Peyer's patch (tissue), 4 donors: ENCODE measurements at places on chromosomes 1 and 21.

DNA sequence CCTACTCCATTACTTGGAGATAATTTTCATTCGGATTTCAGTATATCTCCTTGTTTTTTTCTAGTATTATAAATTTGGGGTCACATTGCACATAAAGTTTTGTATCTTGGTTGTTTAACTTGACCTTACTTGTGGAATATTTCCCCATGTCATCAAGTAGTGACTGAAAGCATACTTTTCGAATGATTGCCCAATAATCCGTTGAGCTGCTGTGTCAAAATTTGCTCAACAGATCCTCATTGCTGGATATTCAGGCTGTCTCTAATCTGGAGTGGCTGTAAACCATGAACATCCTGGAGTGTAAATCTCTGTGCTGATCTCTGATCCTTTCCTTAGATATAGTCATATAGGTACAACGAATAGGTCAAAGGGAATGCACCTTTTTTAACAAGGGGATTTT lies 4.9 kb downstream of the NIPAL3 start:
- peaks cover 31% of the 10 kb centered on the region for H3K4me1 ChIP-seq
- no peak overlapping the region for H3K27ac ChIP-seq
- H3K4me3 ChIP-seq = no peak overlapping the region
- DNase-seq = no peak

- no peaks in the 10 kb centered on the region for H3K27me3 ChIP-seq
- H3K27ac ChIP-seq = no peak overlapping the region
- H3K4me3 ChIP-seq = no peak overlapping the region
- no peaks in the 10 kb centered on the region for H3K36me3 ChIP-seq
- peaks cover 15% of the 10 kb centered on the region for H3K4me1 ChIP-seq
- no peak for DNase-seq
Observed at GRCh38 chr21:37375866-37376574, 9.4 kb downstream of the DYRK1A start.

DNA sequence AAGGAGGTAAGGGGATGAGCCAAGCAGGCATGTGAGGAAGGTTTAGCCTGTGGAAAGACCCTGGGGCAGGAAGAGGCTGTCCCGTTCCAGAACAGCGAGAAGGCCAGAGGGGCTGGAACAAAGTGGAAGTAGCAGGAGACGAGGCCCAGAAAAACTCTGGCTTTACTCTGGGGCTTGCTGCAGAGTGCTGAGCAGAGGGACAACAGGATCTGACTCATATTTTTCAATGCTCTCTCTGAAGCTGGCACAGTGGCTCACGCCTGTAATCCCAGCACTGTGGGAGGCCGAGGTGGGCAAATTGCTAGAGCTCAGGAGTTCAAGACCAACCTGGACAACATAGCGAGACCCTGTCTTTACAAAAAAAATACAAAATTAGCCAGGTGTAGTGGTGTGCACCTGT lies 52.4 kb upstream of the PAX7 start:
- H3K27me3 ChIP-seq = no peaks in the 10 kb centered on the region
- no peaks in the 10 kb centered on the region for H3K4me1 ChIP-seq
- H3K27ac ChIP-seq = no peak overlapping the region
- no peak overlapping the region for H3K4me3 ChIP-seq

DNA sequence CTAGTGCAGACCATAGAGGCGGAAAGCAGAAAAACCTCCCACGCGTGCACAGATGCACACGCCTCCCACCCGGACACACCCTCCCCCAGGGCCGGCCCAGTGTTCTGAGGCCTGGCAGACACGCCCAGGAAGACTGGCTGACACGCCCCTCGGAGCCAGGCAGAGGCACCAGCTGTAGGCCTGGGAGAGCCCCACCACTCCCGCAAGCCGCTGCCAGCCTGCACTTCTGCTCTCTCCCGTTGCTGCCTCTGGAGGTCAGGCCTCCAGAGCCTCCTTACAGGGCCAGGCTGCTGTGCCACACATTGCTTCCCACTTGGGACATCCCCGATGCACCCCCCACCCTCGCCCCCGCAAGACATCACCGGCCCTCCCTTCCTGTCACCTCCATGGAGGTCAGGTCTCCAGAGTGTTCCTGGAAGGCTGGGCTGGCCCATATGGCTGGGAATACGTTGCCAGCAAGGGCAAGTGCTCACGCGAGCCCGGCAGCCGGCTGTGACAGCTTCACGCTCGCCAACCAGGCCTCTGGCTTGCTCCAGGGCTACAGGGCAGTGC lies 40.4 kb downstream of the CASZ1 start:
- peaks cover 9% of the 10 kb centered on the region for H3K4me1 ChIP-seq
- no peaks in the 10 kb centered on the region for H3K36me3 ChIP-seq
- DNase-seq = peak; percentile 91

GRCh38 chr1:175169286-175170018 lies 23.1 kb downstream of the KIAA0040 start:
- no peak overlapping the region for H3K4me3 ChIP-seq
- no peaks in the 10 kb centered on the region for H3K27me3 ChIP-seq
- H3K27ac ChIP-seq = no peak overlapping the region
- DNase-seq = no peak
- no peaks in the 10 kb centered on the region for H3K36me3 ChIP-seq
- peaks cover 9% of the 10 kb centered on the region for H3K4me1 ChIP-seq

GRCh38 chr1:244050835-244051444 lies at the start of gene ZBTB18:
Gene ZBTB18 (plus strand): TSS chr1:244051283. CDS start chr1:244051432, 149 bp downstream.
- DNase-seq = no peak
- H3K27ac ChIP-seq = peak within 1 kb of the TSS; percentile 100
- H3K36me3 ChIP-seq = peaks cover 22% of the 10 kb centered on the region
- no peaks in the 10 kb centered on the region for H3K27me3 ChIP-seq
- H3K4me3 ChIP-seq = peak within 1 kb of the TSS; percentile 97
- H3K4me1 ChIP-seq = peaks cover 26% of the 10 kb centered on the region

DNA sequence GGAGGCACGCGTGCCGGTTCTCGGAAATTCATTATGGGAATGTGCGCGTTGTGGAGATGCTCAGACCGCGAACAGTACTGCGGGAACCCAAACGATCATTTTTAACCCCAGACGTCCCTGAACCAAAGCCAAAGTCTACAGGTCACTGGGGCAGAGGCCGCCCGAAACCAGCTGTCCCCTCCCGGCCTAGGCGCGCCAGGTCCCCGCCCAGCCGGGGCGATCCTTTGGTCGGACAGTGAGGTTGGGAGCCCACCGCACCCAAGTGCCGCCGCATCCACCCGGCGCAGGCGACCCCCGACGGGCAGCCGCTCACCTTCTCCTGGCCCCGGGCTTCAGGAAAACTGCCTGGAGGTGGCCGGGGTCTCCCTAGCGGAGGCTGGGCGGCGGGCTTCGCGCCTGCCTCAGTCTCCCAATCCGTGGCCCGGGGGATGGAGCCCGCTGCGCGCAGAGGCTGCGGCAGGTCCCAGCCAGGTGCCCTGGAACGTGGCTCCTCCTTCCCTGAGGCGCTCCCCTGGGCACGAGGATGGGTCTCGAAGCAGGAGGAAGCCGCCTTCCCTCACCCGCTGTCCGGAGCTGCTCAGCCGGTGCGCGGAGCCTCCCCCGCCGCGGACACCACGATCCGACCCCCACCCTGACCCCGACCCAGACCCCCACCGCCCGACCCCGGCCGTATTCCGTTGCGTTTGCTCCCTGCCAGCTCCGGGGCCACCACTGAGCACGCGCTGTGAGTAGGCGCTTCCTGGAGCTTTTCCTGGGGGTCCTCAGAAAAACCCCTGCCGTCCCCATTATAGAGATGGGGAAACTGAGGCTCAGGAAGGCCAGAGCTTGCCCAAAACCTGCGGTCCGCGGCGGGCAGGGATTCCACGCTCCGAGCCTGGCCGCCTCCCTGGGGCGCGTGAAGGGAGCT lies 8.1 kb upstream of the SLX9 start:
- H3K36me3 ChIP-seq = no peaks in the 10 kb centered on the region
- peak overlapping the region; percentile 48 for H3K4me3 ChIP-seq
- DNase-seq = no peak
- peaks cover 3% of the 10 kb centered on the region for H3K4me1 ChIP-seq

- no peaks in the 10 kb centered on the region for H3K27me3 ChIP-seq
- H3K4me3 ChIP-seq = no peak overlapping the region
- H3K27ac ChIP-seq = no peak overlapping the region
- no peaks in the 10 kb centered on the region for H3K4me1 ChIP-seq
- DNase-seq = no peak
Observed at GRCh38 chr1:71086331-71086730, 5.5 kb upstream of the ZRANB2 start.

GRCh38 chr1:201528631-201529252 lies 10.2 kb upstream of the NAV1 start:
- H3K4me1 ChIP-seq = no peaks in the 10 kb centered on the region
- peak overlapping the region; percentile 76 for H3K27ac ChIP-seq
- no peaks in the 10 kb centered on the region for H3K27me3 ChIP-seq
- H3K4me3 ChIP-seq = no peak overlapping the region

DNA sequence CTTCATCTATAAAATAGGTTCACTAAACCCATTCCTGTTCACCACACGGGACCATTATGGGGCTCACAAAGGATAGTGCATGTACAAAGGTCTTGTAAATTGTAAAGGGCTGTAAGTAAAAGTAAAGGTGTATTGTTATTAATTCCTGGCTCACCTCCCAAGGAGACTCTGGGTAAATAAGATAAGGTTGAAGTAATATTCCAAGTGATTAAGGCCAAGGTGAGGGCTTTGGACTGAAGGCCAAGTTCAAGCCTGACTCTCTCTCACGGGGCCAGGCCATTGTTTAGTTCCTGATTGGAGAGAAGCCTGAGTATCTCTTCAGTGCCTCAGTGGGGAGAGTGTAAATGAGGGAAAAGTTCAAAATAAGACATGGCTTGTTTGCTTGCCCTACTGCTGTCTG lies 19.5 kb upstream of the ZFYVE9 start:
- H3K36me3 ChIP-seq = no peaks in the 10 kb centered on the region
- no peaks in the 10 kb centered on the region for H3K27me3 ChIP-seq
- H3K4me1 ChIP-seq = peaks cover 10% of the 10 kb centered on the region
- peak; percentile 72 for DNase-seq
- H3K27ac ChIP-seq = no peak overlapping the region
- no peak overlapping the region for H3K4me3 ChIP-seq

- no peaks in the 10 kb centered on the region for H3K36me3 ChIP-seq
- no peaks in the 10 kb centered on the region for H3K27me3 ChIP-seq
- H3K4me3 ChIP-seq = no peak overlapping the region
- no peak for DNase-seq
Observed at GRCh38 chr1:85550784-85551516, 29.6 kb upstream of the CCN1 start.

DNA sequence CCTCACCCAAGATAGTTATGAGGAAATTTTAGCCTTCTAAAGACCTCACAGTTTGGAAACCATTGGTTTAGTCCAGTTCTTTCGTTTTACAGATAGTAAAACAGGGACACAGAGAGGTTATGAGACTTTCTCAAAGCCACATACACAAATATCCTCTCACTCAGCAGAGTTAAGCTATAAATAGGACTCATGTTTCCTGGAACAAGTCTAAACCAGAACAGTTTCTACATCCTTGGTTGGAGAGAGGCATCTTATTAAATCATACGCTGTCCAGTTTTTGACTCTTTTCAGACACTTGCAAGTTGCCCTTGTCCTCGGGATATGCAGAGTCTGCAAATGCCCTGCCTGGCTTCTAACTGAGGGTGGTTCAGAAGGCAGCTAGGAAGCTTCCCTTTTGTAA lies 462.1 kb upstream of the DEPDC1 start:
- DNase-seq = no peak
- H3K36me3 ChIP-seq = no peaks in the 10 kb centered on the region
- no peaks in the 10 kb centered on the region for H3K4me1 ChIP-seq
- no peak overlapping the region for H3K27ac ChIP-seq

GRCh38 chr1:53455364-53455991 lies 3.7 kb upstream of the DMRTB1 start:
- DNase-seq = no peak
- H3K4me1 ChIP-seq = no peaks in the 10 kb centered on the region
- H3K36me3 ChIP-seq = no peaks in the 10 kb centered on the region

DNA sequence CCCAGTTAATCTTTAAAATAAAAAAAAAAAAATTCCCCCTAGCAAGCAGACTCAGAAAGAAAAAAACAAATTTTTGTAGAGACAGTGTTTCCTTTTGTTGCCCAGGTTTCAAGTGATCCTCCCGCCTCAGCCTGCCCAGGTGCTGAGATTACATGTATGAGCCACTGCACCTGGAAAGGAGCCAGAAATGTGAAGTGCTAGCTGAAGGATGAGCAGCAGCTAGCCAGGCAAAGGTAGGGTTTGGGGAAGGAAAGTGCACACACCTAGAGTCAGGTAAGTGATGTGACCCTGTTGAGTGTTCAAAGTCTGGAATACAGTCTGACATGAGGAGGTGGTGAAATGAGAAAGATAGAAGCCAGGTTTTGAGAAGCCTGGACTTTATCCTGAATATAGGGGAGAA lies 1.7 kb downstream of the AKR1A1 start:
- peak overlapping the region; percentile 48 for H3K27ac ChIP-seq
- no peaks in the 10 kb centered on the region for H3K36me3 ChIP-seq
- no peaks in the 10 kb centered on the region for H3K4me1 ChIP-seq
- no peak overlapping the region for H3K4me3 ChIP-seq

DNA sequence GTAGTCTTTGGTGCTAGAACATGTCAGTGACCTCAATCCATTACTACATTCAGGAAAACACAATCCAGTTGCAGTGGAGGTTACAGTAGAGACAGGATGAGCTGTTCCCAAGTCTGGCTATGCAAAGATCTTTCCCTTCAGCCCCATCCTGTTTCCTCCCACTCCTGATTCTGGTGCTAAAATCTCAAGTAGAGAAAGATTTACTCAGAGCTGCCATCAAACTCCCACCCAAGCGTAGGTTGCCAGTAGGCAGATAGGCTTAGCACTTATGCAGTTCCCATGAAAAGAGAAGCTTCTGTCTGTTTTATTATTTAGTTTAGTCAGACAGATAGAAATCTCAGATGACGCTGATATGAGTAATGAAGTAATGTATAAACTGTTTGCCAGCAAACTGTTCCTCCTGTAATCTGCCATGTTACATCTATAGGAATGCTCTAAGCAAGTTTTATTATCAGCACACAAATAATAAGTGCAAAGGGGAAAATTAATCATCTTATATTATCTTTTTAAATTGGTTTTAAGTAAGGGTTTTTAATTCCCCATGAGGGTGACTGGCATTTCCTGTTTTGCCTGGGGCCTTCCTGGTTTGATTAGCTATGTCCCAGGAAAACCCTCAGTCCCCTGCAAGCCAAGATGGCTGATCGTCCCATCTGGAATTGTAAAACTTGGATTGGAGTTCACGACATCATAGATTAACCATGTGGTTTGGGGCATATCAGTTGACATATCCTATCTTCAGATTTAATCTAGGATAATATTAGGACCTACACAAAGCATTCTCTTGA lies 188.3 kb upstream of the PALMD start:
- H3K27me3 ChIP-seq = no peaks in the 10 kb centered on the region
- H3K27ac ChIP-seq = no peak overlapping the region
- no peaks in the 10 kb centered on the region for H3K4me1 ChIP-seq
- H3K36me3 ChIP-seq = no peaks in the 10 kb centered on the region

- no peaks in the 10 kb centered on the region for H3K27me3 ChIP-seq
- no peaks in the 10 kb centered on the region for H3K4me1 ChIP-seq
- H3K4me3 ChIP-seq = no peak overlapping the region
- H3K27ac ChIP-seq = no peak overlapping the region
- no peaks in the 10 kb centered on the region for H3K36me3 ChIP-seq
Observed at GRCh38 chr21:25568246-25568645, 39.0 kb downstream of the MRPL39 start.

GRCh38 chr1:1359664-1360468 lies 1.5 kb upstream of the MXRA8 start:
- peak overlapping the region; percentile 41 for H3K27ac ChIP-seq
- no peaks in the 10 kb centered on the region for H3K36me3 ChIP-seq
- H3K4me3 ChIP-seq = no peak overlapping the region
- no peak for DNase-seq
